Stimulated activated CD4-positive, alpha-beta T cell treated with anti-CD3 and anti-CD28 coated beads, Interleukin-2, amount 100 ng/mL, for 24 hours (primary cell): ENCODE measurements at places on chromosomes 6 and 20.

- no peak for DNase-seq
Measured at GRCh38 chr6:30311101-30311500, 15.6 kb upstream of the TRIM39 start.

DNA sequence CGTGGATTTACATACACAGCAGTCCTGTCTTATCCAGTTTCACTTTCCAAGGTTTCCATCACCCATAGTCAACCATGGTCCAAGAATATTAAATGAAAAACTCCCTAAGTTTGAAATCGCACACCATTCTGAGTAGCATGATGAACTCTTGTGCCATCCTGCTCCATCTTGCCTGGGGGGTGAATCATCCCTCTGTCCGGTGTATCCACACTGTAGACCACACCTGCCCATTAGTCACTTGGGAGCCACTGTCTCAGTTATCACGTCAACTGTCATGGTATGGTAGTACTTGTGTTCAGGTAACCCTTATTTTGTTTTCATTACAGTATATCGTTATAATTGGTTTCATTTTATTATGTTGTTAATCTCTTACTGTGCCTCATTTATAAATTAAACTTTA, 38.5 kb downstream of the PTGIS start:
- DNase-seq, result no peak

GRCh38 chr6:170024940-170025339, 265.9 kb downstream of the DLL1 start:
- DNase-seq, result no peak

DNA sequence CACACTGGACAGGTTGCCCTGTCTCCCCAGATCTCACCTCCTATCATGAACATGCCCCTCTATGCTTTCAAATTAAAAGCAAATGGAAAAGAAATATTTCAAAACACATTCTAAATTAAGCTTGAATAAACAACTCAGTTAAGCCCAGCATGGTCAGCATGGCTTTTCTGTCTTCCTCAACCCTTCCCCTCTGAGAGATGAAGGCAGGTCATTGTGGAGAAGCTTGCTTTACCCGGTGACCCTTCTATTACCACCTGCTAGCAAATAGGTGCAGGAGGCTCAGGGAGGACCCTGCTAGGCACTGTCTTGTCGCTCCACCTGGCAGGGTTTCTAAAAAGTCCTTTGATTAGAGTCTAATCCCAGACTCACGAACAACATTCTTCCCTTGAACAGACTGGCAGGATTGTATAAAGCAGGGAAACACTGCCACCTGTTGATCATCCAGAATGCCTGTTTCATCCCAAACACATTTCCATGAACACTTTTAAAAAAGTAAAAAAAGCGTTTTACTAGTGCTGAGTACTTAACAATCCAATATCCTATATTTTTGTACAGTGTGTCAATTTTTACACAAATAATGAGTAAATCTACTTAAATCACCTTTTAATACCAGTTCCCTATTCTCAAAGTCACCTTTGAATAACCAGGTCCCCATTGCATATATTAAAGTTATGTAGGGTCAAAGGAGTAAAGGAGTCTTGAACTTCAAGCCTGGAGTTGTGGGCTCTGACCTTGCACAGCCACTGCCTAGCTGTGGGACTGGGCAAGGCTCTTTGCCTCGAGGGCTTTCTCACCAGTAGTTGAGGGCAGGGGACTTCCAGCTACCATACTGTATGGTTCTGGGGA, 75.5 kb downstream of the GPR6 start:
- no peak for DNase-seq

- DNase-seq, result no peak
Measured at GRCh38 chr6:24891004-24891403, 44.8 kb downstream of the RIPOR2 start.

DNA sequence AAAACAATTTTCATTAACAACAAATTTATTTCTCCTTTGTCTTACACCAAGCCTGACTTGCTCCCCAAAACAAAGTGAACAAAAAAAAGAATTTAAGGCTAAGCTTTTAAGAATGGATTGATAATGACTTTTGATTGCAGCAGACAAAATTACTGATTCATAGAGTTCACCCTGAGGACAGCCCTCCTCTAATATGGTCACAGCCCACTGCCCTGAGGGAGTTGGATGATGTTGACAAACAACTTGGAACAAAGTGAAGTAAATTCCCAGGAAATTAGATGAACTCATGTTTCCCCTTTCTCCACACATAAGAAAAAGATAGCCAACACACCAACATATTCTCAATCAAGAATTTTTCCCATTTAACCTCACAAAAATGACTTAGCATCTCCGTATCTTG, 7.7 kb upstream of the ISM1 start:
- no peak for DNase-seq

DNA sequence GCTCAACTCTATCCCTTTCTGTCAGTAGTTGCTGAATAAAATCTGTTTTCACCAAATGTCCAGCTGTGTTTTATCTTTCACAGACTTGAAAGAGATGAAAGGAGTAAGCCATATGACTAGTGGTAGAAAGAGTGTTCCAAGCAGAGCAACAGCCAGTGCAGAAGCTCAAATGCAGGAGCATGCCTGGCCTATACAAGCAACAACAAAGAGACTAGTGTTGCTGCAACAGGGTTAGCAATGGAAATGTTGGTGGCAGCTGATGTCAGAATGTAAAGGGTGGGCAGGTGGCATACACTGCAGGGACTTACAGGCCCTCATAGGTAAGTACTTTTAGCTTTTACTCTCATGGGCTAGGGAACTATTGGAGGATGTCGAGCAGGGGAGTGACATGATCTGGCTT, 5.2 kb upstream of the HINT3 start:
- no peak for DNase-seq

GRCh38 chr6:133254552-133255228, 13.5 kb downstream of the EYA4 start:
- DNase-seq, result no peak

- DNase-seq, result no peak
Measured at GRCh38 chr6:148709577-148709976, 37.3 kb upstream of the UST start.

DNA sequence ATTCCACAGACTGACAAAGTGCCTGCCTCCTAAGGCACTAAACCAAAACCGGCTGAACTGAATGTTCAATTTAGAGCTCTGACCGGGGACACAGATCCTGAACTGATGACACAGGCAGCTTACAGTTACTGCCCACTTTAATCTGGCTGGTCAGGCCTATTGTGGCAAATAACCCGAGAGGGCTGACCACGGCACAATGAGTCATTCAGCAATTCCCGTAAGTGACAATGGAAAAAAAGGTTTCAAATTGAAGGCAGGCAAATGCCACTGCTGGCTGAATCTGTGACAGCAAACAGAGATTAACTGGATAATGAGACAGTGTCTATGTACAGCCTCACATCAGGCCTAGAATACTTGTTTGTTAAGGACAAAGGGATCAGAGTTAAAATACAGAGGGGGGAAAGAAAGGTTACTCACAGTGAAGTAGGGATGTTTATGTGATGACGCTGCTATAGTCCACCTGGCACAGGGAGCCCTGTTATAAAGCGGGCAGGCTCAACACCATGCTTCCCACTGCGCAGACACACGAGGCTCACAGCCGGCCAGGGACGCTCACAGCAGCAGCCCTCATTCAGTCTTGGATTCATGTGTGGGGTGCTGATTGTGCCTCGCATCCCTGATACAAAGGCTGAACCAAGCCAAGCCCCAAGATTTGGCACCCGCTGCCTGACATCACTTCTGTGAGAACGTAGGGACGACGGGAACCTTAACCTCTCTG, 54.4 kb downstream of the RTN4IP1 start:
- no peak for DNase-seq

DNA sequence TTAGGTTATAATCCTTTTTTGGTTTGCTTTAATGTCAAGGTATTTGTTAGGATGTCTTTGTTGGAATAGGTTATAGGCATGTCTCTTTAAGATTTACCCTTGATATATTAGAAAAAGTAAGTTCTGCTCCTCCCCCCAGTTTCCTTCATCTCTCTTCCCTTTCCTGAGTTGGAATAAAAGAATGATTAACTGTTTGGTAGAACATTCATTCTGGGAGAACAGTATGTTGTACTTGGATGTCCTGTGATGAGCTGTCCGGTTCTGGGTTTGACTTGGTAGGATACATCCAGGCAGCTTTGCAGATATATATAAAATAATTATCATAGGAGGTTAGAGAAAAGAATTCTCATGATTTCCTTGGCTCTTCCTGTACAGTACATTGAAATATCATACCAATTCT, 199.6 kb upstream of the RREB1 start:
- DNase-seq, result no peak

DNA sequence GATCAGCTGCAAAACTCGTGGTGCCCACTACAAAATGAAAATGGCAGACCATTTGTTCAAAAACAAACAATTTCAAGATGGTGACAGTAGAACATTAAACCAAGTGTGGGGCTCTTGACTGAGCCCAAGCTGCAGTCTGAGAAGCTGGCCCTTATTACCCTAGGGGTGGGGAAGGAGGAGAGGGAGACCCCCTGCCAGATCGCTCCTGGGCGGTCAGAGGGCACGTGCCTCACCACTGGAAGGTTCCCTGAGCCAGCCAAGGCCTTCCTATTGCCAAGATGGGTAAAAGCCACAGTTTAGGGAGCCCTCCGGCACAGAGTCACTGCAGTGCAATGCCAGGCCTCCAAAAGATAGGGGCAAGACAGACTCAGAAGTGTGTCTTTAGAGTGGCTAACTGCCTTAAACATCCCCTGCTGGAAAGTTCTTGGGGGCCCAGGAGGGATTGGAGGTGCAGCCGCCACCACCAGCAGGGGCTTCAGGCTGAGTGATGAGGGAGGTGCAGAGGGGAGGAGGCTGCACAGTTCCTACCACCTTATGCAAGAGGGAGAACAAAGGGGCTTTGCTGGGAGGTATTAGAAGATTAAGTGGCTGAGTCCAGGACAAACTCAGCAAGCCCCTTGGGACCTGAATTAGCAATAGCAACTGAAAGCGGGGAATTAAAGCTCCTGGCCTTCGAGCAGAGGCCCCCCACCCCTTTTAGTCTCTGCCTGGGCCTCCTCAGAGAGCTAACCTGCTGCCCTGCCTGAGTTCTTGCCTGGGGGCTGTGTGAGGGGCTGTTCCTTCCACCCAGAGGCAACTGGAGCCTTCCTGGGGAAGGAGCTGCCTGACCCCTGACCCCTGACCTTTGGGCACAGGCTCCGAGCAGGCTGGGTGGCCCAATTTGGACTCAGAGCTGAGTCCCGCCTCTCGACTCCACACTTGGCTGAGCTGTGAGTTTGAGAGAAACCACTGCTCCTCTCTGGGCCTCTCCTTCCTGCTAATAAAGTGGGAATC, 88.4 kb downstream of the VEGFA start:
- DNase-seq, result no peak

GRCh38 chr6:48835421-48835958, 627.6 kb downstream of the MMUT start:
- no peak for DNase-seq

DNA sequence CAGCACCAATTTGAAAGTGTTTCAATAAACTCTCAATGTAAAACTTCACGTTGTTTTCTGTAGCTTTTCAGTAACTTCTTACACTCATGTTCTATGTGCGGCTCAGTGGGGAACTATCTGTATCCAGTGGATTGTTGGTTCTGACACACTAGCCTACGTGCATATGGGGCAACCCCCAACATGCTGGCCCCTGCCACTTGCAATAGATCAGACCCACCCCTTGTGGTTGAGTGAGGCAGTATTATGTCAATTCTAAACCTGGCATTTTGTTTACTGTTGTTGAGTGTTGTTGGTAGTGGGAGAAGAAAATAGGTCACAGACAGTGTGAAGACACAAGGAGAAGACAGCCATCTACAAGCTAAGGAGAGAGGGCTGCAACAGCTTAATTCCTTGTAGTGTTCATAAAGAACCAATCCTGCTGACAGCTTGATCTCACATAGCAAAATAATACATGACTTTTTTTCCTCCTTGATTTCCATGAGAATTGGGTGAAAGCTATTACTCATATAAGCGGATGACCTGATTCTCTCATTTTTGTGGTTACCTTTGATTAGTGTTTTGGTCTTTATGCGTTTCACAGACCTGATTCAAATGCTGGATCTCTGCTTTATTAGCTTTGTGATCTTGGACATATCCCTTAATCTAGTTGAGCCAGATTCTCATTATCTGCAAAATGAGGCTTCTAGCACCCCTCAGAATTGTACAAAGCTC, 320.4 kb downstream of the LAMA2 start:
- DNase-seq, result no peak

- peak; percentile 67 for DNase-seq
Measured at GRCh38 chr20:41133709-41134361, 3.5 kb upstream of the PLCG1 start.

DNA sequence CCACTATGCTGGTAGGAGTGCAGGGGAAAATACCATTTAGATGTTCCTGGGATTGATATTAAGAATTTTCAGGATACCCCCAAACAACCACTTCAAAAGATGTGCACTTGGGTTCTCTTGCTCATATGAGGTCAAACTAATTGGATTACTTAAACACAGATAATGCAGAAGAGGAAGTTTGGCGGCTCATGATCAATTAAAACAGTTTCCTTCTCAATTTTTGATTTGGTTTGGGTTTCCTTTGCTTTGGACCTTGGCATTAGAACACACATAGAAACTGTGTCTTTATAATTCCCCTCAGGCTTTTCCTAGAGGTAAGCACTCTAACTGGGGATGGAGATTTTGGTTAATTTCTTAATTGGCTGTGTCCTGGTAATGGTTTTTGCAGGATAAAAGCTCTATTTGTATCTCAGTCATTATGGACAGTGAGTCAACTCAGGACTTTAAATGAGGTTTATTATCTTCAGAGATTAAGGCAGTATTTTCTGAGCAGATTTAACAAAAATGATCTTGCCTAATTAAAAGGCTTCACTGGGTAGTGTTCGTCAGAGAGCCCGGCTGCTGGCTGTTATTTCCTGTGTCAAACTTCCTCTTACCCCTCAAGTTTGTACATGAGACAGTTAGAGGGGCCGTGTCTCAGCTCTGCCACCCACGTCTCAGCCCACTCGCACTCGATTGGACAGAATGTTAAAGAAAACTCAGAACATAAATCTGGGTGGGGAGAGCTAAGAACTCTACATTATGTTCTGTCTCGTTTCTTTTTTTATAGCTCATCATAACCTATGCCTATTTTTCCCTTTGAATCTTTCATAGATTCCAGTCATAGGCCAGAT, 50.3 kb upstream of the PREP start:
- DNase-seq, result peak; percentile 19

DNA sequence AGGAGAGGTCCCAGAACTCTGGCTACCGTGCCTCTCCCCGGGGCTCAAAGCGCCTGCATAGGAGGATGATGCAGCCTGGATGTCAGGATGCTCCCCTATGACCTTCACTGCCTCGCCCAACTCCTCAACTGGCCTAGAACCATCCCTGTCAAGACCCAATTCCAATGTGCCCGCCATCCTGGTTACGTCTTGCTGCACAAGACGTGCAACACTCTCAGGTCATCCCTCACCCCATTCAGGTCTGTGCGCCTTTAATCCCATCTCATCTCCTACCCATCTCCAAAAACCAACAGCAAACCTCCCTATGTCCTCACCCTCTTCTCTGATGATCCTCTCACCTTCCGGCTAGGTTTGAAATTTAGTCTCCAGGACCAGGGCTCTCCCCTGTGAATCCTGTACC, 3.5 kb downstream of the SFT2D1 start:
- DNase-seq, result no peak

DNA sequence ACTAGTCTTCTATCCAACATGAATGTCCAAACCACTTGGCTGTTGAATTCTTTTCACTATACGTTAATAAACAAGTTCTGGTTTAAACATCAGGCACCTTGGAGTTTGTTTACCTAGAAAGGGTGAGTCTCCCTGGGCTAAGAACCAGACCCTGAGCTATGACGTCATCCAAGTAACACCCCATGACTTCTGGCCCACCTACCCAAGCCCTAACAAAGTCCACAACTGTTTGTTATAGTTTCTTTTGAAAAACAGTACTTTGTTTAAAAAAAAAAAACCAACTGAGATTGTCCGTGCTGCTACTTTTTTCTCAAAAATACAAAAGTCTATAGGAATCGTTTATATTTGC, 146.9 kb upstream of the BEND6 start:
- DNase-seq, result no peak

GRCh38 chr6:42275376-42276033, 57.8 kb upstream of the MRPS10 start:
- DNase-seq, result no peak
